Calu3 (cell line): ENCODE measurements at places on chromosomes 2 and 18. TPM values are rescaled to one million over a fixed set of nuclear protein-coding genes. Genes with fewer than 3 reads are reported as not detected.

Gene GRB14
- 16.6 and 18.4 TPM in 2 replicates for total RNA-seq

Gene MOGAT1
- total RNA-seq = 35.9 and 51.2 TPM in 2 replicates

Gene SERPINB3
- 0.34 and 0.68 TPM in 2 replicates for total RNA-seq

Gene TNS1
- total RNA-seq = 2.2 and 2.3 TPM in 2 replicates

Gene REEP1
- 4.7 and 5.3 TPM in 2 replicates for total RNA-seq

Gene AFF3
- not detected in 2 replicates for total RNA-seq

Gene CD226
- total RNA-seq = 0.85 and 1.5 TPM in 2 replicates

Gene SETBP1
- total RNA-seq = 5.3 and 6.0 TPM in 2 replicates

Gene ERBB4
- total RNA-seq = 2.2 and 2.9 TPM in 2 replicates

Gene DNAJC5G
- not detected in 2 replicates for total RNA-seq

Gene SLC9A4
- total RNA-seq = 0.12 and 0.22 TPM in 2 replicates

Gene CYP27C1
- total RNA-seq = 0.07 TPM in 1 of 2 replicates, not detected in the other

Gene GGCX
- total RNA-seq = 66.2 and 67.7 TPM in 2 replicates

Gene MEP1B
- total RNA-seq = not detected in 2 replicates

Gene OTOS
- total RNA-seq = not detected in 2 replicates

Gene RGPD3
- not detected in 2 replicates for total RNA-seq

Gene CPS1
- total RNA-seq = 0.80 and 1.1 TPM in 2 replicates

Gene LOXHD1
- total RNA-seq = not detected in 2 replicates

Gene NEB
- 27.5 and 50.0 TPM in 2 replicates for total RNA-seq

Gene LRRC30
- not detected in 2 replicates for total RNA-seq

Gene DUSP28
- total RNA-seq = 5.1 and 8.5 TPM in 2 replicates

Gene CREG2
- 1.3 and 2.4 TPM in 2 replicates for total RNA-seq

Gene PSMG2
- total RNA-seq = 78.6 and 89.6 TPM in 2 replicates

Gene SCYGR4
- 0.22 TPM in 1 of 2 replicates, not detected in the other for total RNA-seq

Gene CDK5R2
- 0.59 and 0.86 TPM in 2 replicates for total RNA-seq

Gene KCNS3
- 3.5 and 5.0 TPM in 2 replicates for total RNA-seq

Gene TMEFF2
- 0.64 TPM in 1 of 2 replicates, not detected in the other for total RNA-seq

Gene C2orf66
- total RNA-seq = 0.35 and 0.37 TPM in 2 replicates

Gene C2orf69
- total RNA-seq = 15.2 and 16.2 TPM in 2 replicates

Gene CRYGD
- not detected in 2 replicates for total RNA-seq

Gene FBLN7
- 0.27 and 0.73 TPM in 2 replicates for total RNA-seq

Gene MTHFD2
- total RNA-seq = 177 and 205 TPM in 2 replicates

Gene ATP5MC3
- 209 and 225 TPM in 2 replicates for total RNA-seq

Gene TEKT4
- total RNA-seq = 0.24 TPM in 1 of 2 replicates, not detected in the other

Gene SERPINB10
- total RNA-seq = not detected in 2 replicates

Gene GPR39
- 24.1 and 24.9 TPM in 2 replicates for total RNA-seq

Gene SEPTIN10
- 64.3 and 72.2 TPM in 2 replicates for total RNA-seq

Gene QPCT
- total RNA-seq = 7.4 and 8.9 TPM in 2 replicates

Gene CDH19
- 0.27 and 0.33 TPM in 2 replicates for total RNA-seq

Gene FAM228B
- 7.4 and 8.3 TPM in 2 replicates for total RNA-seq

Gene GAD1
- 11.2 and 11.5 TPM in 2 replicates for total RNA-seq

Gene CROCC2
- not detected in 2 replicates for total RNA-seq

Gene HK2
- total RNA-seq = 56.5 and 79.4 TPM in 2 replicates

Gene UGT1A6
- 98.0 and 116 TPM in 2 replicates for total RNA-seq

Gene ALK
- total RNA-seq = not detected in 2 replicates

Gene UPP2
- total RNA-seq = not detected in 2 replicates

Gene CD8A
- total RNA-seq = 0.20 and 0.31 TPM in 2 replicates
